ENCODE measurements at places on chromosomes 4 and X.

- no peak for DNase-seq
Observed at GRCh38 chr4:55079451-55080173, 45.8 kb downstream of the KDR start.

DNA sequence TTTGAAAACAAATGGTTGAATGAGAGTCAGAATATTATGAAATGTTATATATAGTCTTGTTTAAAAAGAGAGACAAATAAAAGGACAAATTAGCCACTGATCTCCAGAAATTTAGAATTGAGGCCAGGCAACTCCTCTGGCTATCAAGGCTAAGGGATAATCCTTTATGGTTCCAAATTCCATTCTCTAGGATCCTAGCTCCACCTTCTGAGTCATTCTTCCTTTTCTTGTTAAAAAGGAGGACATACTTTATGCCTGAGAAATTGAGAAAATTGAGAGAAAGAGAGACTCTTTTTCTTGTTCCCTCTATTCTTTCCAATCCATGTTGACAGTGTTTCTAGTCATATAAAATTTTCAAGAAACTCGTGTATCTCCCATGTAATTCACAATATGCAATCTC is 1299.5 kb downstream of the FSTL5 start:
- DNase-seq = no peak

DNA sequence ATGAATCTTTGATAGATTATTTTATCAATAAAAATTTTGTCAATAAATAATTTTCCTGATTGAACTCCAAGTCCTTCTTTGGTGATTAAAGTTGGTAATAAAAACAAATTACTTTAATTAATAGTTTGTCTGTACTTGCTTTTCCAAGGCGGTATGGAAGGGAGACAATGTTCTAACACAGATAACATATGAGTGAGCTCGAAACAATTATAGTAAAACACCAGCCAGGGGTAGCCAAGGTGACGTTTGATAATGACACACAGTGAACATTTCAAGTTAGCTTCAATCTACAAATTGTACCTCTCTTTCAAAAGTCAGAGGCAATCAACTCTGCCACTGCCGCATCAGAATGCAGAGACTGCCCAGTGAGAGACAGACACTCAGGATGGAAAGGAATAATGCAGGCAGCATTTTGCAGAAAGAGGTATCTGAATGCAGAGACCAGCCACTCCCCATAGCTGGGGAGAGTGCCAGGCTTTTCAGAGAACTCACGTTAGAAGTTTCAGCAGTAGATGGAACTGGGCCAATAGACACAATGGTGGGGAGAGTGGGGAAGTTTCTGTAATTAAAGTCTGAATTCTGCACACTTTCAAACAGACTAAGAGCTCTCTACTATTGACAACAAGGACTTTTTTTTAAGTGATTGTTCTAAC is 18.1 kb upstream of the ATOH1 start:
- DNase-seq = no peak

DNA sequence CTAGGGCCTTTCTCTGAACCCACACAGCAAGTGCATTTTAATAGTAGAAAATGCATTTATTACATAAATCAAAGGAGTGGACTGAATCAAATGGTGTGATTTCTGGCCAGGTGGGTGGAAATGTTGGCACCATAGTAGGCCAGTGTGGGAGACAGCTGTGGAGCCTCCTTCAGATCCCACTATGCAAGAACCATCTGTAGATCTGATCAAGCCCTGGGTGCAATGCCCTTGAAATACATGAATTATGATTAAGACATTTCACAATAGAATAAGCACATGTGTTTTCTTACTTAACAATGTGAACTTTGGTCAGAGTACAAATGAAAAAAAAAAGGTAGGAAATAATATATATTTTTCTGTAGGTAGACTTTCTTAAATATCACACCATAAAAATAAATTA is 204.3 kb downstream of the PCDH7 start:
- DNase-seq = no peak

GRCh38 chr4:1801286-1801958 is 8.3 kb downstream of the FGFR3 start:
- DNase-seq = no peak

DNA sequence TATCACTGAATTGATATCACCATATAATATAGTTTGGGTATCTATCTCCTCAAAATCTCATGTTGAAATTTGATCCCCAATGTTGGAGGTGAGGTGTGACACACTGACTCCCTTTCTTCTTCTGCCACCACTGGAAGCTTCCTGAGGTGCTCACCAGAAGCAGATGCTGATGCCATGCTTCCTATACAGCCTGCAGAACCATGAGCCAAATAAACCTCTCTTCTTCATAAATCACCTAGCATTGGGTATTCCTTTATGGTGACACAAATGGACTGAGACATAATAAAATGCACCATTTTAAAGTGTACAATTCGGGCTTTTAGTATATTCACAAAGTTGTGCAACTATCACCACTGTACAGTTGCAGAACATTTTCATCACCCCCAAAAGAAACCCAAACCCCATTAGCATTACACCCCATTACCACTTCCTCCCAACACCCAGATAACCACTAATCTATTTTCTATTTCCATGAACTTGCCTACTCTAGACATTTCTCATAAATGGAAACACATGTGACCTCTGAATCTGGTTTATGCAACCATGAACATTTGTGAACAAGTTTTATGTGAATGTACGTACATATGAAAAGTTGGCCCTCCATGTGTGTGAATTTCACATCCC is 148.9 kb downstream of the OPHN1 start:
- DNase-seq = no peak

- DNase-seq = no peak
Observed at GRCh38 chr4:138916763-138917162, 98.8 kb upstream of the NOCT start.

DNA sequence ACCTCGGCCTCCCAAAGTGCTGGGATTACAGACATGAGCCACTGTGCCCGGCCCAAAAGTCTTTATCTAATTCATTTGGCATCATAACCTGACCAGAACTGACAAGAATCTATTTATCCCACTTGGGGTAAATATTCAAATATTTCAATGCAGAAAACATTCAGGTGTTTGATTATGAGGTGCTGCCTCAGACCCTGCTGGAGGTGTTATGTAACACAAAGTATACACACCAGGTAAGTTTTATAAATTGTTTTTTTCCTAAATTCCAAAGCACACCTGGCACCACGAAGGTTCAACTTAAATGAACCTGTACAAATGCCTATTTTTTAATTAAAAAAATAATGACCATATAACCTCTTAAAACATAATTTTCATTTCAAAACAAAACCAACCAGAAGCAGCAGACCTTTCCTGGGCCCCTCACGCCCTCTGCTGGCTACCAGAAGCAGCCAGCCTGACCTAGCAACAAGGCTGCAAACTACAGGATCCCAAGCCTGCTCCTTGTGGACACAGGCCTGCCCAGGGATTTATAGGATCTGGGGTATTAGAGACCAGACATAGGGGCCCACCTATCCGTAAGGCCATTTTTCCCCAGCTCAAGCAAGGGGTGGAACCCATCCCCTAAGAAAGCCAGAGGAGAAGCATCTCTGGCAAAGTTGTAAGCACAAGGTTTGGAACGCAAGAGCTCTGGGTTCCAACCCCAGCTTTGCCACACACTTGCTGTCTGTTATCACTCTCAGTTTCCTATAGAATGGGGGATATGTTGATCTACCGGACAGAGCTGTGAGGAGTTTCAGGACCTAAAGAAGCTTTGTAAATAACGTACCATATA is 11.7 kb downstream of the OTUD5 start:
- DNase-seq = no peak

DNA sequence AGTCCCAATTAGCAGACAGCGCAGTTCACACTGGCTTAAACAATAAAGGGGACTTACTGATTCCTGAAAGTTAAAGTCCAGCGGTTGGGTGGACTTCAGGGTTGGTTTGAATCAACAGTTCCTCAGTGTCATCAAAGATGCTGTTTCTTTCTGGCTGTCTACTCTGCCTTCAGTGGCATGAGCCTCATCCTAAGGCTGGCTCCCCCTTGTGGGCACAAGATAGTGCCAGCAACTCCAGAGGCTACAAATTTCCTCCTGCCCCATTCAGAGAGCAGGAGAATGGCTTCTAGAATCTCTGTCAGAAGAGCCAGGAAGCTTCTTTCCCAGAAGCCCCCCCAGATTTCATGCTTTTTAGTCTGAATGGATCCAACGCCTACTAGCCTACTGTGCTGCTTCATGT is 82.4 kb upstream of the MTM1 start:
- DNase-seq = peak; percentile 37

- no peak for DNase-seq
Observed at GRCh38 chr4:74624351-74625151, 169.8 kb downstream of the BTC start.

DNA sequence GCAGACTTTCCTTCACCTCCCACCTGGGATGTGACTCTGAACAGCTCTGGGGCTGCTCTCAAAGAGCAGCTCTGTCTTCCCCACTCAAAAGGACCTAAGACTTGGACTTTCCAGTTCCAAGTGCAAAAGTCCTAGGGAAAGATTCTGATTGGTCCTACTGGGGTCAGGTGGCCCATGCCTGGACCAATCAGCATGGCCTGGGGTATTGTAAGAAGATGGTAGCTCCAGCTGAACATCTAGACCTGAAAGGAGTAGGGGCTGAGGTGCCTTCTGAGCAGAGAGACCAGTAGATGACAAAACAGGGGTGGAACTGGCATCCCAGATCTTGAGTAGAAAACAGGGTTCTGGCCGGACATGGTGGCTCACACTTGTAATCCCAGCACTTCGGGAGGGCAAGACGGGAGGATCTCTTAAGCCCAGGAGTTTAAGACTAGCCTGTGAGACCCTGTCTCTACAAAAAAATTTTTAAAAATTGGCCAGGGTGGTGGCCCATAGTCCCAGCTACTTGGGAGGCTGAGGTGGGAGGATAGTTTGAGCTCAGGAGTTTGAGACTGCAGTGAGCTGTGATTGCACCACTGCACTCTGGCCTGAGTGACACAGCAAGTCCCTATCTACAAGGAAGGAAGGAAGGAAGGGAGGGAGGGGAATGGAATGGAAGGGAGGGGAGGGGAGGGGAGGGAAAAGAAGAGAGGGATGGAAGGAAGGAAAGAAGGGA is 27.4 kb upstream of the MRFAP1 start:
- no peak for DNase-seq

DNA sequence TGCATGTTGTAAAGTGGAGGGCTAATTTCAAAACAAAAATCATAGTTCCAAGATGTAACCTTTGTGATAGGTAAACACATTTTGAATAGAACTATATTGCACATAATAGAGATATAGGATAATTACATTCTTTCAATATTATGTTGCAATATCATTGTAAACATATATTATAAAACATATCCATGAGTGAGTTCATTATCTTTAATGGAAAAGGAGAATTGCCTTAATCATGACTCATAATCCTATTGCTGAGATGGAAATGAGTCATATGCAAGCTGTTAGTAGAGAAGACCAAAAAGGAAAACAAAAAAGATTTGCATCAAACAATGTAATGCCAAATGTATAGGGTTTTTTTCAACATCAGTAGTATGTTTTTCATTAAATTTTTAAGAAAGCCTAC is 73.7 kb upstream of the WDR44 start:
- DNase-seq = no peak

DNA sequence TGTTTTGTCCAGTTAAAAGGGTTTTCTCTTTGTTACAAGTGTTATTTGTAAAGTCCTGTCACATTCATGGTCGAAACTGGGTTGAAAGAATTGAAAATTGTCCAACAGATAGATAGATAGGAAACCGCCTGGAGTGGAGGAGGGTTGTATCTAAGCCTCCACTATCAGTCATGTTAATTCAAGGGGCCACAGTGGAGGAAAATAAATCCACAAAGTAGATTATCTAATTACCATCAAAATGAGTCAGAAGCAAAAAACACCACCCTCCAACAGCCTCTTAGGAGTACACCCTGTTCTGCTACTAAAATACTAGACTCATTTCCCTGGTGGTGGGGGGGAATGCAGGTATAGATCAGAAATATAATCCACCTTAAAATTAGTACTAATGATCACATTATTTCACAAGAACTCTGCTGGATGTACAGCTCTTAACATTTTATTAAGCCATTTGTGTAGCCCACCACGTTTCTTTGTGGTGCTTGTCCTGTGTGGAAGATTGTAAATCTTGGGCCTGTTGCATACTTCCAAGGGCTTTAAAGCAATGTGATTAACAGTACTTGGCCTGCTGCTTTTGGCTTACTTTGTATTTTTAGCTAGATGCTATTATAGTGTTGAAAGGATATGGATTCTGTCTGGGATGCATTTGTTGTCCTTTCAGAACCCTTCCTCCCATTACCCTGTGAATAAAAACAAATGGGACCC is 26.8 kb downstream of the RBBP7 start:
- DNase-seq = no peak

- DNase-seq = no peak
Observed at GRCh38 chr4:90027565-90027964, 99.6 kb upstream of the CCSER1 start.

GRCh38 chr4:48247142-48247877 is 22.3 kb downstream of the TEC start:
- no peak for DNase-seq

GRCh38 chrX:74493806-74494205 is 72.5 kb downstream of the SLC16A2 start:
- DNase-seq = no peak

DNA sequence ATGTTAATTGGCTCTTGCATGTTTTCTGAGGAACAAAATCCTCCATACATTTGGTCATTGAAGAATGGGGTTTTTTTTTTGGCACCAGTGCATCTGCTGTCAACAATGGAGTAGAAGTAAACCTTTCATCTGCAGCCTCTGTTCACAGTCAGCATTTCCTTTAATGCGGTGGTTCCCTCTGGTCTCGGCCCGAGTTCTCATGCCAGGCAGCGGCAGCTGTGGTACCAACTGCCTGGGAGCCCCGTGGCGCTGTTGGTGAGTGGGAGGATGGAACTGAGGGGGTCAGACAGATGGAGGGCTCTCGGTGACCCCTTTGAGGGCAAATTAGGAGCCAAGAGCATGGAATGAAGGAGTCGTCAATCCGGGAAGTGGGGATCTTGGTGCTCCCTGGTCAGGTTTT is 114.7 kb downstream of the AFF1 start:
- no peak for DNase-seq

DNA sequence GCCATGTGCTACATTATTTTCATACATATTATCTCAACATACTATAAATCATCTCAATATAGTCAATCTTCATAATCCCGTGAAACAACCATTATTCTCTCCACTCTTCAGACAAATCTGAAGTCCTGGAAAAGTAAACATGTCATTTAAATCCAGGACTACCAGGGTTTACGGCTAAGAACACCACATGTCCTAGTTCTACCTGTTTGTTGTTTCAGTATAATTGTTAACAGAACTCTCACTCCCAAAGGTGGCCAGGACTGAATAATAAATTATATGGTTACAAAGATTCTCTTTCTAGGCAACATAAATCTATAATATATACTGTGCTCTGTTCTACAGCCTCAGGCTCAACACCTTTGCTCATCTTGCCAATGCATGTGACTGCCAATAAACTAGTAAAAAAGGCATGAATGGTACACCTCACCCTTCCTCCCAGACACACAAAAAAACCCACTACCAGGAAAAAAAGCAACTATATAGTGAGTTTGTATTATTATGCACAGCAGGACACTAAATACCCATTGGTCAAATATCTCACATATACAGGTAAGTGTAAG is 20.1 kb downstream of the EIF4E start:
- DNase-seq = no peak
